Activated CD4-positive, alpha-beta T cell treated with anti-CD3 and anti-CD28 coated beads, Interleukin-2, amount 10 ng/mL, durations not matched to agents 7 days and 5 days (primary cell): ENCODE measurements at places on chromosomes 2 and 18.

DNA sequence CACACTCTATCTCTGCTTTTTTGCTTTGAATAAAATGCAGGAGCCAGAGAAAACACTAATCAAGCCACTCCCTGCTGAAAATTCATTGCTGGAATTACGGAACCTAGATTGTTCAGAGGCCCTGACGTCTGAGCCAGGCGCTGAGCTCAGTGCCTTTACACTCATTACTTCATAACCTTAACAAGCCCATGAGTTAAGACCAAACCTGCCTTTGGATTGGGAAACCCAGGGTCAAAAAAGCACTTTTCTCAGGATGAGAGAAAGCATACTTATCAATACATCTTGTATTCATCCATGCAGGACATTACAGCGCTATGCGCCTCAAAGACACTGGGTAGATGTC, 762 bp downstream of the INO80C start:
- DNase-seq = no peak
- H3K4me1 ChIP-seq = peaks cover 33% of the 10 kb centered on the region
- H3K4me3 ChIP-seq = peak overlapping the region; percentile 87
- peak overlapping the region; percentile 96 for H3K27ac ChIP-seq

- no peak overlapping the region for H3K4me3 ChIP-seq
- no peaks in the 10 kb centered on the region for H3K36me3 ChIP-seq
- DNase-seq = no peak
- no peaks in the 10 kb centered on the region for H3K4me1 ChIP-seq
- no peaks in the 10 kb centered on the region for H3K27me3 ChIP-seq
Observed at GRCh38 chr2:150143087-150143536, 344.4 kb downstream of the RND3 start.

GRCh38 chr2:173216051-173216450, 138.6 kb upstream of the CDCA7 start:
- H3K4me1 ChIP-seq = peaks cover 14% of the 10 kb centered on the region
- no peak overlapping the region for H3K27ac ChIP-seq
- H3K36me3 ChIP-seq = peaks cover 2% of the 10 kb centered on the region
- H3K27me3 ChIP-seq = no peaks in the 10 kb centered on the region

- peaks cover 82% of the 10 kb centered on the region for H3K27me3 ChIP-seq
- H3K36me3 ChIP-seq = no peaks in the 10 kb centered on the region
- H3K27ac ChIP-seq = no peak overlapping the region
- peaks cover 11% of the 10 kb centered on the region for H3K4me1 ChIP-seq
Observed at GRCh38 chr2:39667104-39667885, 1.6 kb downstream of the TMEM178A start.

DNA sequence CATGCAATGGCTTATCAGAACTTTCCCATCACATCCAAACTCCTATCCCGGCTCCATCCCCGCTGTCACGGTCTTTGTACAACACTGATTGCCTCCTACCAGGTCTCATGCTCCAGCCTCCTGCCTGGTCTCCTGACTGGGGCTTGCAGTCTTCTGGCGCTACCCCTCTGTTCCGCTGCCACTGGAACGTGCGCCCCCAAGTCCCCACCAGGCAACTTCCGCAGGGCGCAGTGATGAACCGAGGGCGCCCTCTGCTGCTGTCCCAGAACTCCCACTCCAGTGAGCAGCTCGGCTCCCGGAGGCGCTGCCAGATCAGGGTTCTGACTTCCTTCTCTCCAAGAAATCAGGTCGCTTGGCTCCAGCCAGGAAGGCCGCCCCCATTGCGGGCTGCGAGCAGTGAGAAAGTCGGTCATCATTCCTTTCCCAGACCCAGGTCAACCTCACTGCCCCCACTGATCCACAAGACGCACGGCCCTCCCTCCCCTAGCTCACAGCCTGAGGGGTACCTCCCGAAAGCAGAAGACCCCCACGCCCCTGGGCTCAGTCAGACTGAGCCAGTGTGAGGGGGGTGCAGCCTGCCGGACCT, 43.9 kb upstream of the RAB11FIP5 start:
- H3K27me3 ChIP-seq = peaks cover 29% of the 10 kb centered on the region
- H3K4me3 ChIP-seq = no peak overlapping the region
- no peaks in the 10 kb centered on the region for H3K4me1 ChIP-seq
- no peak overlapping the region for H3K27ac ChIP-seq

DNA sequence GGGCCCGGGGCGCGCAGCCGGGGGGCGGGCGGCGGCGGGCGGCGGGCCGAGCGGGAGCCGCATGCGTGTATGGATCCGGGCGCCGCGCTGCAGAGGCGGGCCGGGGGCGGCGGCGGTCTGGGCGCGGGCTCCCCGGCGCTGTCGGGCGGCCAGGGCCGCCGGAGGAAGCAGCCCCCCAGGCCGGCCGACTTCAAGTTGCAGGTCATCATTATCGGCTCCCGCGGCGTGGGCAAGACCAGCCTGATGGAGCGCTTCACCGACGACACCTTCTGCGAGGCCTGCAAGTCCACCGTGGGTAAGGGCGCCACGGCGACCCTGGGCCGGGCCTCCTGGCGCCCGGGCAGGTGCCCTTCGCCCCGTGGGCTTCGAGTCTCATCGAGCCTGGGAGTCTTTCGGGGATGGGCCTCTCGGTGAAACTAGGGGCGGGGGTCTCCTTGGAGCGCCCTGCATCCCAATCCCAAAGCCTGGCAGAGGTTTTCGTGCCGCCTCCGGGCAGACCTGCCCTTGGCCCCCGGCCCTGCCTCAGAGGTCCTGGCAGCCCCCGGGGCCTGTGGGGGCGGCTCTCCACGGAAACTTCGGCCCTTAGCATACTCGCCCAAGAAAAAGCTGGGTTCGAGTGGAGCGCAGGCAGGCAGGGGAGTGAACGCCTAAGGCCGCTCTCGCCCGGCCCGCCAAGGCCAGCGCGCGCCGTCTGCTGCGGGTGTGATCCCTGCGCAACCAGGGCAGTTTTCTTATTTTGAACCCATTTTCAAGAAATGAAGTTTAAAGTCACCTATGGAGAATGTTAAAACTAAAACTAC, 622 bp downstream of the RAB12 start:
- peak overlapping the region; percentile 87 for H3K4me3 ChIP-seq
- peaks cover 16% of the 10 kb centered on the region for H3K36me3 ChIP-seq
- H3K27ac ChIP-seq = peak overlapping the region; percentile 88
